Large intestine (tissue), 12 donors: ENCODE measurements at places on chromosomes 11 and 22.
A peak's percentile ranks its signal among the peaks of the same experiment; 100 is the strongest.

GRCh38 chr11:19466314-19466713, 225.6 kb upstream of the E2F8 start:
- no peak for DNase-seq

DNA sequence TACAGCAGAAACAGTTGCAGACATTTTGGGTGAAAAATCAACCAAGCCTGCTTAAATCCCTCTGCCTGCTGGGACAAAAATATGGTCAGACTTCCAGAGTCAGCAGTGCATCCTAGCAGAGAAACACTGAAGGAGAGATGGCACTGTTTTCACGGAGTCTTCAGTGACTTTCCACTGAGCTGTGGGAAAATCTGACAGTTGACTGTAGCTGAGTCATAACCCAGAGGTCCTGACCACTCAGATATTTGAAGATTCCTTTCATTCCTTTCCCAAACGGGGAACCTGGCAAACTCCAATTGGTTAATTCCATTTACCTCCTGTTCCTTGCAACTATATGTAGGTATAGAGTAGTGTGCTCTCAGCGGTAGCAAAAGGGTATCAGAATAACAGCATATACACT, 20.9 kb upstream of the UPB1 start:
- no peak for DNase-seq

DNA sequence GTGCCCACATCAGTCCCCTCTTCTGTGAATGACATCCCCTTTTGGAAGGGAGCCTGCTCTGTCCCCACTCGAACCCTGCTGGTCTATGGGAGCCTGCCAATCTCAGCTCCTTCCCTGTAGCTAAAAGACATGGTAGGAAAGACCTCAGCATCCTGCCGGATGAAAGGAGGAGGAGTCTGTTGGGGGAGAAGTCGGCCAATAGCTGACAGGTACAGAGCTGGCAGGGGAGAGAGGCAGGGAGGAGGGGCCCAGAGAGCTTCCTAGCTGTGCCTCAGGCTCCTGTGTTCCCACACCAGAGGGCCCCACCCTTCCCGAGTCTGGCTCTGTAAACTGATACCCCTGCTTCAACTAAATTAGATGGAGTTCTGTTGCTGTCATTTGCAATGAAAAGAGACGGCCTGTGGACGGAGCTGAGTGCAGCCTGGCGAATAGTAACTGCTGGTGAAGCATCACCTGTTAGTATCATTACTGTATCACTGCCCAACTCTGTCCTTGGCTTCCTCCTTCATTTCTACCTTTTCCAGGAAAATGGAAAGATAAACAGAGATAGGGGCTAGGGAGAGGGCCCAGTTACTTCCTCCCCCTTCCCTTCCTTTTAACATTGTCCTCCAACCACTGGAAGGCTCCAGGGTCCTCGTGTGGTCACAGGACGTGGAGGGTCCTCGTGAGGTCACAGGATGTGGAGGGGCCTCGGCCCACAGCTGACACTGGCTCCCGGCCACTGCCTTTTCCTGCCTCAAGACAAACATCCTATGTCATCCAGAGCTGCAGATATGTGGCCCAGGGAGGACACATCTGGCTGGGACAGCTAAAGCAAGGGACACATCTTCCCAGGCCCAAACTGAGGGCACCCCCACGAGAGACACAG, 15.1 kb downstream of the FXYD6 start:
- DNase-seq: peak; percentile 51

DNA sequence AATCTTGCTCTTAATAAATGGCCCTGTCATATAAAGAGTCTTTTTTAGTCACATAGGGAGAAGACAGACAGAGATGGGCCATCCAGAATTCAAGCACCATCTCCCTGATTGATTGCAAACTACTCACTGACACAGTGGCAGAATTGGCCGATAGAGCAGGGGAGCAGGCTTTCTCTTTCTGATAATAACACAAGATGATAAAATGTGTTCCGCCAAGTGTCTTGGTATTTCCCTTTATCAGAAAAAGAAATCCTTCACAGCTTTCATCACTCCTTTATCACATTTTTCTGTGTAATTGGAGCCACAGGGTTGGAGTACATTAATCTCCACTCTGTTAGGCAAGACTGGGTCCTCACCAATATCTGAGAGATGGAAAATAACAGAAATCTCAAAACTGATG, 406.0 kb downstream of the TMEM135 start:
- no peak for DNase-seq
